ENCODE measurements at places on chromosomes 6 and 20.
A peak's percentile ranks its signal among the peaks of the same experiment; 100 is the strongest.

DNA sequence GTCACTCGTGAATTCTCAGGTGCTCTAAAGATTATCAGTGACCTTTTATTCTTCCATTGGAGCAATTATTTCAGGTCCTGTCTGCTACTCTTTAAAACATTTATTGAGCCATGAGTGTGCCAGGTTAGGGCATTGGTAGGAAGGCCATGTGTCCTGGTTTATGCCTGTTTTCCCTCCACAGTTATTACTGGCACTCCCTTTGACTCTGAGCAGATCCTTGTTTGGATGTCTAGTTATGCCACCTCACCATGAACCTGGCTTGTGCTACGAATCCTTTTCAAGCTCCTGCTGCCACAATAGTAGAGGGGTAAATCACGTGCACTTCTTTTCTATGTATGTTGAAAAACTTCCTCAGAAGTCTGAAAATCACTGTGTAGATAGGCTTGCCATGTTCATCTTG is 27.4 kb downstream of the CRYBG1 start:
- DNase-seq, result no peak

GRCh38 chr6:14758421-14759081 is 487.3 kb upstream of the JARID2 start:
- no peak for DNase-seq

- DNase-seq, result no peak
Observed at GRCh38 chr6:140463312-140463710, 1088.9 kb upstream of the CITED2 start.

DNA sequence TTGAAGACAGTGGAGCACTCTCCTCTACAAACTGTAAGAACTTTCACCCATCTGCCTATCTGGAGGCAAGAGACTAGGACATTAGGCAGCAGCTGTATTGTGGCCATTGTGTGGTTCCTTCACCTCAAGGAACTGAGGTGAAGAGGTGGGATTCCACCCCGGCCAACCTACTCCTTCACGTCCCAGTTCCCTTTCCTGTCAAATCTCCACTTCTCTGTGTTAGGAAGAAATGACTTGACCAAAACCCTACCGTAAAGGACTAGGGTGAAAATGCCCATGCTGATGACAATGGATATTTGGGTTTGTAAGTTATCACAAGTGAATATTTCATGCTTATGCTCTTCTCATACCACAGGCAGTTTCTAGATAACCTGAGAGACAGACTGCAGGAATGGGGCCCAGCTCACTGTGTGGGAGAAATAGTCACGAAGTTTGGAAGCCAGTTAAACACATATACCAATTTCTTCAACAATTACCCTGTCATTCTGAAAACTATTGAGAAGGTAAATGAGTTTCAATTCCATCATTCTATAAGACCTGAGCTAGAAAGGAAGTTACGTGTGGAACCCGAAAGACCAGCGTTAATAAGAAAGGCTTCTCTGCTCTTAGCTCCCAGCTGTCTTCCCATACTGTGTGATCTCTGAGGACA is 86.6 kb downstream of the ECT2L start:
- DNase-seq, result no peak

GRCh38 chr6:100126790-100127484 is 132.9 kb upstream of the MCHR2 start:
- DNase-seq, result no peak

DNA sequence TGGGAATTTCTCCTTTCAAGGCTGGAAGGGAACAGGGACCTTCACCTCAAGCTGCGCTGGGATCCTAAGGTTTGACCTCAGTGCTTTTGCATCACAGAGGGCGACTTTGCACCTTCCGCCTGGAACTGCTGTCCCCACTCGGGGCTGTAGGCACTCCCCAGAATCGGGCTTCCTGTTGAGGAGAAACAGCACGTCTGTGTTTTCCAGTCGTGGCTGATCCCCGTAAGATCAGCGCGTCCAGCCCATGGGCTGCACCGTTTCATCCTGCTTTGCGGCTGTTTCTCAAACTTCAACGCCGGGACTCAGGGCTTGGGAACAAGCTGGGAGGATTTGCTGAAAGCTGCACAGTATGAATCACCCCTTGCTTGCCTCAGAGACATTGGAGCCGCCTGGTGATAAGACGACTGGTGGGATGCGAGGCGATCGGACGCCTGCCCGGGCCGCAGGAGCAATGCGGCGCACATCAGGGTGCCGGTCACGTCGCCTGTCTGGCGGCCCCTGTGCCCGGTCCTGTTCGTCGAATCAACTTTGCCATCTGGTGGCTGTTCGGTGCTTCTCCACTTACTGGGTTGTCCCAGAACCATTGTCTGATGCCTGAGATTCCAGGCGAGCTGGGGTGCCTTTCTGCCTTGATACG is 53.6 kb upstream of the FRMD1 start:
- peak; percentile 57 for DNase-seq

GRCh38 chr20:48740292-48740649 is 87.5 kb downstream of the PREX1 start:
- no peak for DNase-seq

DNA sequence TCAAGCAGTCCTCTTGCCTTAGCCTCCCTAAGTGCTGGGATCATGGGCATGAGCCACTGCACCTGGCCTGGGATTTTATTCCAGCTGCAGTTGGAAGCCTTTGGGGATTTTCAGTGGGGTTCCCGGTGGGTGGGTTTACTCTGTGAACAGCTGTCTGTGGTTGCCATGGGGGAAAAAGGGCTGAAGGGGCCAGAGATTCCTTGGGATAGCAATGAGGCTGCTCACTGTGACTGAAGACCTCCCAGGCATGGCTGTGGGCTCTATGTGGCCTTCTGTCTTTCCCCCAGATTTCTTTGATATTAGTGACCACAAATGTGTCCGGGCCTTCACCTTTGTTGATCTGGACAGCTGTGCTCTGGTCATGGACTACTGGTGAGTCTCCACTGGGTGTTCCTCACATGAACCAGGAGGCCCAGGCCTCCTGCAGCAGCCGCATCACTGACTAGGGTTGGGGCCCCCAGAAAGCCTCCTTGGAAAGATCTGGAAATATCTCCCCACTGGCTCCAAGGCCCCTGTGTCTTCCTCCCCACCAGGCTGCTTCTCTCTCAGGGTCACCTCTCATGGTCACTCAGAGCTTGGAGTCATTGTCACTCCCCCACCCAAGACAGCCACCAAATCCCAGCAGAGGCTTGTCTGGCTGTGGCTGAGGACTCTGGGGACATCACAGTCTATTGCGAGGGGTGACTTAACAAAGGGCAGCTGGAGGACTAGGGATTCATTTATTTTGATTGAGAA is 33.4 kb downstream of the EFCAB8 start:
- no peak for DNase-seq

- DNase-seq, result no peak
Observed at GRCh38 chr6:79913369-79913768, 34.0 kb downstream of the ELOVL4 start.

GRCh38 chr6:84280639-84281038 is 53.2 kb upstream of the CEP162 start:
- DNase-seq, result no peak

DNA sequence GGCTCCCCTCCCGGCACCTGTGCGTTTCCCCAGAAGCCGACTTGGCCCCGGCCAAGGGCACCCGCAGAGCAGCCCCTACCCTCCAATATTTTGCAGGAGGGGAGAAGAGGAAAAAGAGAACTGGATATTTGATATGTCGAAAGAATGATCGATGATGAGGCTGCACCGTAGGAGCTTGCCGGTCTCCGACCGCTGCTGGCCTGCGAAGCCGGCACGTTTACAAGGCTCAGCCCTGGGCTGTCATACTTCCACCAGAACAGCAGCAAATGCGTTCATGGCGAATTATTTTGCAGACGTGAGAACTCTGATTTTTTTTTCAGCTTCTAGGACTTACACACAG is 296.7 kb downstream of the TFAP2C start:
- DNase-seq, result peak; percentile 41

DNA sequence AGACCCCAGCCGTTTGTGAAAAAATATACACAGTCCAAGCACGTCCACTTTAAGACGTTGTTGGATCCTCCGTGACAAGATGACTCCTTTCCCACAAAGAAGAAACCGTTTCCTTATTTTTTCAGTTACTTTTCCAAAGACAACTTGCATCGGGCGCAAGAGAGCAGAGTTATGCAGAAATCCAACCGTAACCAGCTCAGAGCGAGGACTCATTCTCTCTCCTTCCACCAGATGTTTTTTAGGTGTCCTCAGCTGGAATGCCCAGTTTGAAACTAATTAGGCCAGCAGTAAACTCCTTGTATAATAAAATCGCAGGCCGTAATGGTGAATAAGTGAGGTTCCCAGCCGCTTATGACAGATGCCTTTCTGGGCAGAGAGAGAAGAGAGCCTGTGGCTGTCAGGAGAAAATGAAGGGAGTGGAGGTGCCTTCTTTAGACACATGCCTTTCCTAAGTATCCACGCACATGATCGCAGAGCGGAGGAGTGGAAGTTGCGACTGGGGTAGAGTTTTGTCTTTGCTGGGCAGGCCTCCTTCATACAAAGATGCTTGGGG is 2.8 kb downstream of the EYA2 start:
- DNase-seq, result no peak

- no peak for DNase-seq
Observed at GRCh38 chr6:108591040-108591816, 30.5 kb downstream of the FOXO3 start.

DNA sequence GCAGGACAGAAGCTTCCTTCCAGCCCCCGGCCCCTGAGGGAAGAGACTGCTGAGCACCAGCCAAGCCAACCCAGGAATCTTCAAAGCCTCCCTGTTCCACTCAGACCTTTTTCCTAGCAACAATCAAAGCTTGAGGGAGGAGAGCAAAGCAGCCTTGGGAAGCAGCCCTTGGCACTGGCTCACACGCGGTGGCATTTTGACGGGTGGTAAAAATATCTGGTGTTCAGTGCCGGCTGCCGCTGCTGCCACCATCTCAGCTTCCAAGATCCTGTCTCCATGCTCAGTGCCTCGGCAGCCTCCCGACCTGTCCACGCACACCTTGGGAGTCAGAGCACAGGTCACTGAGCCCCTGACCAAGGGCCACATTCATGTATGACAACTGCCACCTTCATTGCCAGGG is 170.1 kb downstream of the LRFN2 start:
- no peak for DNase-seq

DNA sequence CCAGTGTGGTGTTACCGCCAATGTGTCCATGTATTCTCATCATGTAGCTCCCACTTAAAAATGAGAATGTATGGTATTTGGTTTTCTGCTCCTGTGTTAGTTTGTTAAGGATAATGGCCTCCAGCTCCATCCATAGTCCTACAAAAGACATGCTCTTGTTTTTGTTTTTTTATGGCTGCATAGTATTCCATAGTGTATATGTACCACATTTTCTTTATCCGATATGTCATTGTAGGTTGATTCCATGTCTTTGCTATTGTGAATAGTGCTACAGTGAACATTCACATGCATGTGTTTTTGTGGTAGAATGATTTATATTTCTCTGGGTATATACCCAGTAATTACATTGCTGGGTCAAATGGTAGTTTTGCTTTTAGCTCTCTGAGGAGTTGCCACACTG is 207.2 kb downstream of the CDKAL1 start:
- DNase-seq, result no peak

DNA sequence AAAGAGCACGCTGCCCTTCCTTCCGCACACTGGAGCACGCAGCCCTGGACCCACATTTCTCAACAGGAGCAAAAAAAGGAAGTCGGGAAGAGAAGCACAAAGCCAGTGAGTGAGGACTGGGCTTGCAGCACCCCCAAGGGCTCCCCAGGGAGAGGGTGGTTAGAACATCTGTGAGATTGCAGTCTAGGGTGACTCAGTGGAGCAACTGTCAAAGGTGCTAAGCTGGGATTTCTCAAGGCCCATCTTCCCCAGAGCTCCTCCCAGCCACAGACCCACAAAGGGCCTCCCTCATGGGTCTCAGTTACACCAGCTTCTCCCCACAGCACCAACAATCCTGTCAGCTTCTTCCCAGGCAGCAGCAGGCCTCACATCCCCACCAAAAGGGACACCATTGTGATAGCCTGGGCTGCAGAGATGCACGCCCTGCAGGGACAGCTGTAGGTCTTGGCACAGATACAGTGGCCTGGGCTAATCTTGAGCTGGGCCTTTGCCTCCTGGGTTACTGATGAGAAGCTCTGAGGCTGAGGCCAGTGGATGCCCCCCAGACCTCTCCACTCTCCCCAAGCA is 39.6 kb upstream of the CD93 start:
- no peak for DNase-seq

- peak; percentile 77 for DNase-seq
Observed at GRCh38 chr20:610130-611046, at the start of gene TCF15. Gene TCF15 (minus strand): TSS chr20:610309. CDS start chr20:610237, 72 bp downstream.

GRCh38 chr20:19734811-19735210 is 23.2 kb upstream of the RIN2 start:
- no peak for DNase-seq

DNA sequence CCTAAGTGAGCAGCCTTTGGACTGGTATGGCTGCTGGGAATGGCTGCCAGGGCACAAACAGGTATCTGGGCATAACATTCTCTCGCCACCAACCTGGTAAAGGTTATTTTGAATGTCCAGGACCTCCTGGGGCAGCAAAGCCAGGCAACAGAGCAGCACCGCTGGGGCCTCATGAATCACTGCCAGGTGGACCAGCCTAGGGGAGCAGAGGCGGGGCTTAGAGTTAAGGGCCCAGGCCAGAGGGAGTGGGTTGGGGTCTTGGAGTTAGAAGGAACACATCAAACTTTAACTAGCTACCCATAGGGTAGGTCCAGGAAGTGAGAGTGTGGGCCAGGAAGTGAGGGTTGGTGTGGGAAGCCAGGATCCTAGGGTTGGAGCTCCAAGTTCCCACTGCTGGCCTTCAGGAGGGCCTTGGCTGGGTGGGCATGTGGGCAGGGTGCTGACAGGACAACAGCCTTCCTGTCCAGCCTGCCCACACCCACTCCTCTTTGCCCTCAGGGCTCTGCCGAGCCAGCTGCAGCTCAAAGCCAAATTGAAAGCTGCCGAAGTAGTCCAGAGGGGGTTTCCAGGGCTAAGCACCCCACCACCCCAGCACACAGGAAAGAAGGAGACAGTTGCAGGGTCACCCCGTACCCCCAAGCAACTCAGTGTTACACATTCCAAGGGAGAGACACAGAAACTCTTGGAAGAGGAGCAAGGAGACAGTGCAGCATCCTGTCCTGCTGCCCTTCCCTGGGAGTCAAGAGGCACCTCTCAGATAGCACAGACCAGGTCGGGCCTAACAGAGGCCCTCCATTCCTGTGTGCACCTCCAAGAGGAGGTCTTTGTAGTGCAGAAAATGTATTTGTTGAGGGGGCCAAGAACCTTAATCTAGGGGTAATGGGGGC is 2.6 kb downstream of the NFKBIE start:
- no peak for DNase-seq

DNA sequence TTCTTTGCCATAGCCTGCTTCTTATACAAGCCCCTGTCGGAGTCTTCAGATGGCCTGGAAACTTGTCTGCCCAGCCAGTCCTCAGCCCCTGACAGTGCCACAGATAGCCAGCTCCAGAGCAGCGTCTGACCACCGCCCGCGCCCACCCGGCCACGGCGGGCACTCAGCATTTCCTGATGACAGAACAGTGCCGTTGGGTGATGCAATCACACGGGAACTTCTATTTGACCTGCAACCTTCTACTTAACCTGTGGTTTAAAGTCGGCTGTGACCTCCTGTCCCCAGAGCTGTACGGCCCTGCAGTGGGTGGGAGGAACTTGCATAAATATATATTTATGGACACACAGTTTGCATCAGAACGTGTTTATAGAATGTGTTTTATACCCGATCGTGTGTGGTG is 29.5 kb downstream of the SLCO4A1 start:
- no peak for DNase-seq

All from nephron progenitor cell (in vitro differentiated cells).